ENCODE measurements at places on chromosomes 3 and 15. TPM values are rescaled to one million over a fixed set of nuclear protein-coding genes. Genes with fewer than 3 reads are reported as not detected.

DNA sequence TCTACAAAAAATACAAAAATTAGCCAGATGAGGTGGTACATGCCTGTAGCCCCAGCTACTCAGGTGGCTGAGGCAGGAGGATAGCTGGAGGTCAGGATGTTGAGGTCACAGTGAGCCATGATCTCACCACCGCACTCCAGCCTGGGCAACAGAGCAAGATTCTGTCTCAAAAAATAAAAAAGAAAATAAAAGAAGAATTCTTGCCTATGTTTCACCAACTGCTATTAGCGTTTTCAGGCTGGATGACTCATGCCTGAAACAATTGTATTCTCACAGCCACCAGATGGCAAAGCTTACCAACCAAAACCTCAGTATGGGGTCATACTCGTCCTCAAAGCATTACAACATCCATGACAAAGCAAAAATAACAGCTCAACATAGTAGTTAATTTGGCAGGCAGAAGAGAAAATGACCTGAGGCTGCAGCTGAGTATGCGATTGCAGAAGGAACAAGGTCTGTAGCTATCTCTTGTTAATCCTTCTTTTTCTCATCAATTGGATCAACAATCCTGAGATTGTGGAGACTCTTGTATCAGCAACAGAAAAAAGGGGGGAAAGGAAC is 52.2 kb downstream of the TP53BP1 start:
- DNase-seq, result no peak

The PEX11A gene
- 9.0 TPM for total RNA-seq

GRCh38 chr3:46478341-46478740 is 13.6 kb upstream of the LTF start:
- no peak for DNase-seq

The MCF2L2 gene
- 1.7 TPM for total RNA-seq

The DNAH12 gene
- total RNA-seq, result 0.30 TPM

DNA sequence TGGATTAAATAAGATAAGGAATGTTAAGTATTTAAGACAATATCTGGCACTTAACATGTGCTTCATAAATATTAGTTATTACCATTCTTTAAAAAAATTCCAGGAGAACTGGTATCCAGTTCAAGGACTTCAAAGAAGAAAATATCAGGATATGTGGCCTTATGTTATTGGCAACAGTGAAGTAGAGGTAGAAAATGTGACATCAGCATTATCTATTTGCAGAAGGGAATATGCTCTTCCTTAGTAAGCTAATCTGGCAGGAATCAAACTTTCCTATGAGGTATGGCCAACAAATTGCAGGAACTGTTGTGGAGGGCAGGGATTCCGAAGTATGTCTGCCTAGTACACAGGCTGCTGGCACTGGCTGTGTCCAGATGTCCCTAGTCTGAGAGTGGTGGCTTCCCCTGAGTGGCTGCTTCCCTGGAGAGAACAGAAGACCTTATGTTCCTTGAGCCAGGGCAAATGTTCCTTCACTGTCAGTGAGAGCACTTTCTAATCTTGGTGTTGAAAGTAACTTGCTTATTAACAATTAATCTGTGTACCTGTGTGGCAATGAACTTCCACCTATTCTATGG is 351.7 kb upstream of the THRB start:
- no peak for DNase-seq

GRCh38 chr3:116474801-116475200 is 29.5 kb upstream of the LSAMP start:
- no peak for DNase-seq

Data from tibial nerve (tissue), 4 donors.